Activated B cell treated with CpG ODN at 0.5 μM for 24 hours (primary cell): ENCODE measurements at places on chromosomes 16 and 17.

GRCh38 chr17:5226940-5227878 lies 7.5 kb downstream of the SCIMP start:
- DNase-seq: no peak

DNA sequence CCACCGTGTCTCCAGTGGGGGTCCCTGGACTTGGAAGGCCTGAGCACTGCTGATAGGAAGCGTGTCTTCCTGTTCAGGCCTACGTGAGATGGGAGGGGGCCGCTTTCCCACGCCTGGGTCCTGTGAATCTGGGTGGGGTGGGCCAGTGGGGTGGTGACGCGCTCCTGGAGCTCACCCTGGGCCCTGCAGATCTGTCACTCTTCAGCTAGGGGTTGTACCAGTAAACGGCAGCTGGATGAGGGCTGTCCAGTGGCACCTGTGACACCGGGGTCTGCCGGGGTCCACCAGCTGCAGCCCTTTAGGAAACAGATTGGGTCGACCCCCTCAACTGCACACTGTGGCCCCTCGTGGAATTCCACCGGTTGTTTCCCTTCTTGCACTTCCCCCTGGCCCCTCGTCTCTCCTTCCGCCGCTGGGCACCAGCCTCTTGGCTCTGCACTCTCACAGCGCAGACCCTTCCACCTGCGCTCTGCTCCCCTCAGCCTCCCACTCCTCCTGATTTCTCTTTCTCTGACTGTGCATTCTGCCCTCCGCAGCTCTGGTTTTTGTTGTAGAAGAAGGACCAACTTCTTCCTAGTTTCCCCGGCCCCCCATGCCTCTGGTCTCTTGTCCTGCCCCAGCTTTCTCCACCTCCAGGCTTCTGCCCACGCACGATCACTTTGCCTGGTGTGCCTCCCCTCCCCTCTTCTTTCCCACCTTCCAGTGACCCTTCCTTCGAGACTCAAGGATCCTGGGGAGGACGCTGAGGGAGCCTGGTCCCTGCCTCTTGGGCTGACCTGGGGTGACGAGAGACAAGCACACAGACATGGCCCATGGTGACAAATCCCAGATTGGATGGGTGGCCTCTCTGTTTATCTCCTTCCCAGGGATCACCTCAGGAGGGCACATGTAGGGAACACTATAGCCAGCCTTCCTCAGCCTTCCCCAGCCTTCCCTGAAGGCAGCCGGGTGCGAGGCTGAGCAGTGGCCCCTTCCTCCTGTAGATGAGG lies 4.8 kb downstream of the MRC2 start:
- DNase-seq: no peak

GRCh38 chr16:5187402-5187952 lies 89.9 kb upstream of the EEF2KMT start:
- no peak for DNase-seq

DNA sequence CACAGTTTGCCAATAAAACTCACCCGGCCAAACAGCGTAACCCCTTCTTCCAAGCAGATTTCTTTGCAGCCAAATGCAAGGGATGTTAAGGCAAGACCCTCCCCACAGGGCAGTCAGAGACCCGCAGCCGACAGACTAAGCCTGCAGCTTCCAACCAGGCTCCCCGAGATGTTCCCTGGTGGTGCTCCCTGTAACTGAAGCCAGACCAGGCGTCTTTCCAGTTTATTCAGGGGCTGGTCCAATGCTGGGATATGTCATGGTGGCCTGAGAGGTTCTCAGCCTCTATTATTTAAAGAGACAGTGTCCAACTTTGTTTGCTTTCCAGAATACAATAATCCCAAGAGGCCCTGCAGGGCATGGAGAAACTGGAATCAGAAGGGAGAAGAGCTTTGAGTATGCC lies at the start of gene PMP22:
PMP22 (minus strand) TSS at position 196 of the 400 bp plus-strand sequence. CDS start 4,599 bp downstream, outside the sequence.
- no peak for DNase-seq

GRCh38 chr16:69929480-69929879 lies 21.7 kb upstream of the CLEC18A start:
- no peak for DNase-seq

DNA sequence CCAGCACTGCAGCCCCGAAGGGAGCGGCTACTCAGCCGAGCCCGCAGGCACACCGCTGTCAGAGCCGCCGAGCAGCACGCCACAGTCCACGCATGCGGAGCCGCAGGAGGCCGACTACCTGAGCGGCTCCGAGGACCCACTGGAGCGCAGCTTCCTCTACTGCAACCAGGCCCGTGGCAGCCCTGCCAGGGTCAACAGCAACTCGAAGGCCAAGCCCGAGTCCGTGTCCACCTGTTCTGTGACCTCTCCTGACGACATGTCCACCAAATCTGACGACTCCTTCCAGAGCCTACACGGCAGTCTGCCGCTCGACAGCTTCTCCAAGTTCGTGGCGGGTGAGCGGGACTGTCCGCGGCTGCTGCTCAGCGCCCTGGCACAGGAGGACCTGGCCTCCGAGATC lies 42.4 kb downstream of the SREBF1 start:
- DNase-seq: no peak

GRCh38 chr16:65876056-65876408 lies 490.5 kb upstream of the CDH5 start:
- no peak for DNase-seq

DNA sequence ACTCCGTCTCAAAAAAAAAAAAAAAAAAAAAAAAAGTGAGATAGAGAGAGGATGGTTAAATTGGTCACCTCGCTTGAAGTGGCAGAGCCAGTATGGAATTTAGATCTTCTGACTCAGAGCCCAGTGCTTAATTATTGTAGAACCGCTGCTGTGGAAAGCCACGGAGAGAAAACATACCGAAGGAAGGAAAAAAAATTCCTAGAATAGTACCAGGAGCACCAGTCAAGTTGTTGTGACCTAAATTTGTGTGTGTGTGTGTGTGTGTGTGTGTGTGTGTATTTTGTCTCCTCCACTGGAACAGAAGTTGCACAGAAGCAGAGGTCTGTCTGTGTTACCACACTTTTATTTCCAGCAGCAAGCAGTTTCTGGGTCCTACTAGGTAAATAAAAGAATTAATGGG lies 10.6 kb upstream of the NUP85 start:
- DNase-seq: no peak

GRCh38 chr17:28865946-28866752 lies 11.3 kb downstream of the ERAL1 start:
- DNase-seq: no peak

DNA sequence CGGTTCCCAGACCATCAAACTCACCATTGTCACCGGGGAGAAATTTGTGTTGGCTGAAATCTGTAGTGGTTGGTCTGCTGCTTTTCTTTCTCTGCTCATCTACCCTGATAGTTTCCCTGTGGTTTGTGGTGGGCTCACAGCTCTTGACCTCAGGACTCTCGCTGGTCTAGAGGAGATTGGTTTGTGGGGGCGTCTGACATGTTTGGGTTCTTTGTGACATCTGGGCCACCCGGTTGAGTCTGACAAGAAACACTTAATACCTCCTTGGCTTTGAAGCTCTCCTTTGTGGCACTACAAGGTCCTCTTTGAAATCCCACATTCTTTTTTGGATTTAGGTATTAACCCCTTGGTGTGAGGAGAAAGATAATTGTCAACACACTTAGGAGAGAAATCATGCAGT lies 662.0 kb downstream of the WWOX start:
- DNase-seq: no peak

GRCh38 chr17:38587947-38588787 lies 17.6 kb downstream of the SRCIN1 start:
- DNase-seq: no peak

DNA sequence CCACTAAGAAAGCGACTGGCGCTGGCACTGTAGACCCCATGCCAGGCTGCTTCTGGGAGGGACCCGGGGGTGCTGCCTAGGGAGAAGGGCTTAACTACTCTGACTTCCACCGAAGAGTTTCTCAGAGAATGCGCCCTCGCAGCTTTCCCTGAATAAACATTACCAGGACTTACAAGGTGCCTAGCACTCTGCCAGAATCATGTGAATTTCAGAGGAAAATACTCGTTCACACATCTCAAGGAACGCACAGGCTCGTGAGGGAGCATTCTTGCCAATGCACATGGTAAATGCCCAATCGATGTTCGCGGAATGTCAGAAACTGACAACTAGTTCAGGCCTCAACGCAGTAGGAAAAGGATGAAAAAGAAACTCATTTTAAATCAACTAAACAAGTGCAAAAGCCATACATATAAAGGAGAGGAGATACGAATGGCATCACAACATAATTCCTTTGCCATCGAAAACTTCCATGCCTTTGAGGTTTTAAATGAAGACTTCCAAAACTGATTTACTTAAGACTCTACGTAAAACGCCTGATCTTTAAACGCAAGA lies 999 bp downstream of the CMC2 start:
- no peak for DNase-seq

- no peak for DNase-seq
Measured at GRCh38 chr16:3587547-3588110, 10.4 kb upstream of the NLRC3 start.

DNA sequence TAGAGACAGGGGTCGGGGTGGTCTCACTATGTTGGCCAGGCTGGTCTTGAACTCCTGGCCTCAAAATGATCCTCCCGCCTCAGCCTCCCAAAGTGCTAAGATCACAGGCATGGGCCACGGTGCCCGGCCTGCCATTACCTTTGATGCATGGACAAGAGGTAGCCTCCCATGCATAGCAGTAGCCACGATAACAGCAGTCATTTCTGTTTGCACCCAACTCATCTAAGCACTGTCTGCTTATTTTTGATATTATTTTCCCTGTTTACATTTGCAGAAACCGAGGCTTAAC lies 37.5 kb upstream of the SNN start:
- no peak for DNase-seq

- DNase-seq: peak; percentile 22
Measured at GRCh38 chr16:79598348-79599181, 2.0 kb downstream of the MAF start.

- no peak for DNase-seq
Measured at GRCh38 chr16:31486045-31486444, 3.1 kb downstream of the SLC5A2 start.

GRCh38 chr17:80364091-80364691 lies 50.8 kb upstream of the ENDOV start:
- DNase-seq: no peak

DNA sequence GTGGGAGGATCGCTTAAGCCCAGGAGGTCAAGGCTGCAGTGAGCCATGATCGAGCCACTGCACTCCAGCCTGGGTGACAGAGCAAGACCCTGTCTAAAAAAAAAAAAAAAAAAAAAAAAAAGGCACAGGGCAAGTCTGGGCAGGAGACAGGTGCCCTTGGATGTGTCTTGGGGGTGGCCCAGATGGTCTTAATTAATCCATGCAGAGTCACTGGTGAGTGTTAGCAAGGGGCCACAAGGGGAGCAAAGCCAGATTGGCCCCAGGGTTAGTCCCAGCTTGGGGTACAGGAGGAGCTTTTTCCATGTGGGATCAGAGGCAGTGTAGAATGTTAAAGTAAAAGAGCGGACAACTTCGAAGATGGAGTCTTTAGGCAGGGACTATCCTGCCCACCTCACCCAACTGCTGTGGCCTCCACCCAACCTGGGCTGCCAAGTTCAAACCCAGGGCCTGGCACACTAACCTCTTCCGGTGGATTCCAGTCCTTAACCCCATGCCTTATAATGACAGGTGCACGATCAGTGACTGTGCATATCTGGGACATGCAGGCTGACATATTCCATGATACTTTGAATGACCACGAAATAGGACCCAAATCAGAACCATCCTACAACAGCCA lies 32.2 kb upstream of the MFSD6L start:
- DNase-seq: no peak

GRCh38 chr16:4240624-4241023 lies 1.3 kb downstream of the SRL start:
- no peak for DNase-seq

- no peak for DNase-seq
Measured at GRCh38 chr17:73272906-73273218, 11.2 kb upstream of the CPSF4L start.

DNA sequence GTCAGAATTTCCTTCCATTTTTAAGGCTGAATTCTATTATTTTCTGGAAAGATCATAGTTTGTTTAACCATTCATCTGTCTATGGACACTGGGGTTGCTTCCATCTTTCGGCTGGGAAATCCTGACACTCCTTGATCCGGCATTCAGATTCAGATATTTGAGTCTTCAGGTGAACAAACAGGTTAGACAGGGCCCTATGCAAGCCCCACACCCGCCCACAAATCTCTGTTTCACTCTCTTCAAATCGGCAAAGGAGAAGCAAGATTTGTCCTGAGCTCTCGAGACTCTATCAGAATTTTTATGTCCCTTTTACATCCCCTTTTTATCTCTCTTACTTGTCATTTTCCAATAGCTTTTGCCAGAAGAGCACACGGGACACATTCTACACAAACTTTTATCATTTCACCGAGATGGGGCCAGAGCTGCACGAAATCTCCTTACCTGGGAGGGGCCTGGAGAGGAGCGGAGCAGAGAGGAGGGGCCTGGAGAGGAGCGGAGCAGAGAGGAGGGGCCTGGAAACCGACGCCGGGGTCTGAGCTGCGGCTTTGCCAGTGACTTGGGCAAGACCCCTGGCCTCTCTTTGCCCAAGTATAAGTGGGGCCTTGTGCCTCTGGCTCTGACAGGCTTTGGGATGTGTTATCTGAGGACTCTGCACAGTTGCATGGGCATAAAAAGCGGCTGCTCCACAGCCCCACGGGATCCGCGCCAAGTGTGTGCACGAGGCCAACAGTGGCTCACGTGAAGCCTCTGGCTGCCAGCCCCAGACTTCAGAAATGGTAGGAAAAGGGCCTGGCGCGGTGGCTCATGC lies 54.3 kb upstream of the RBFOX3 start:
- no peak for DNase-seq

DNA sequence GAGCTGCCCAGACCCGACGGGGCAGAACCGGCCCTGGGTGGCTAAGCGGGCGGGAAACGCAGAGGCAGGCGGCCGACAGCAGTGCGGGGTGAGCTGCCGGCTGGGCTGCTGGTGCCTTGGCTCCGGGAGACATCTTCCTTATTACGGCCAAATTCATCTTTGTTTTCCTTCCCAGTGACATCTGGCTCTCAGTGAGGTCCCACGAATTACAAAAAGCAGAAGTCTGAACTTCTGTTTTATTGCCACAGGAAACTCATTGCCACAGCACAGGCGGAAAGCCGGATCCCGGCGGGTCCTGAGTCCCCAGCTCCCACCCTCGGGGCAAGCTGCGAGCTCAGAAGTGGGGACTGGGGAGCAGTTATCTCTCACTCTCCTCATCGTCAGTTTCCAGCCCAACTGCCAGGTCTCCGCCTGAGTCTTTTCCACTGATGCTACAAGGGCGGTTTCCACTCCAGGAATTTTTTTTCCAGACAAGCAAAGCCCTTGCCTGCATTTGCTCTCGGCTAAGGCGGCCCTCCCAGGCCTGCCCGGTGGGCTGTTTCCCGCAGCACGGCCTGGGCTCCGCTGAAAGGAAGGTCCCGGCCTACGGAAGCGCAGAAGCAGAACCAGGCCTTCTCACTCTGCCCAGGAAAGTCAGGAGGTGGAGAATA lies 40.3 kb downstream of the CBFA2T3 start:
- no peak for DNase-seq
